Activated naive CD8-positive, alpha-beta T cell treated with anti-CD3 and anti-CD28 coated beads, Interleukin-2, amount 10 ng/mL, durations not matched to agents 7 days and 5 days (primary cell): ENCODE measurements at places on chromosomes 7 and 10.

DNA sequence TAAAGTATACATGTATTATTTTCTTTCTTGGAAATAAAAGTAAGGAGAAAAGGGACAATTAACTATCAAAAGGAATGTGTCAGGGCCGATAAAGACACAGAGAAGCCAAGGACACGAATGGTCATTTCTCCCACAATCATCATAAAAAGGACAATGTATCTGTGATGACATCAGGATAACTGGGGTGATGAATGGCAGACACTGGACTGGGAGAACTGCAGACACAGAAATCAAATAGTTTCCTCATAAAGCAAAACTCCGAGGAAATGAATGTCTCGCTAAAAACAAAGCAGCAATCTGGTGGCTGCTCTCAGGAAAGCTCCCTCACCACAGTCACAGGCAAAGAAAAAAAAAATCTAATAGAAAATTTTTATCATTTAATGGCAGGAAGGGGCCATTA is 69.3 kb upstream of the NPY start:
- DNase-seq: no peak

GRCh38 chr7:55072251-55072650 is 53.4 kb downstream of the EGFR start:
- no peak for DNase-seq

DNA sequence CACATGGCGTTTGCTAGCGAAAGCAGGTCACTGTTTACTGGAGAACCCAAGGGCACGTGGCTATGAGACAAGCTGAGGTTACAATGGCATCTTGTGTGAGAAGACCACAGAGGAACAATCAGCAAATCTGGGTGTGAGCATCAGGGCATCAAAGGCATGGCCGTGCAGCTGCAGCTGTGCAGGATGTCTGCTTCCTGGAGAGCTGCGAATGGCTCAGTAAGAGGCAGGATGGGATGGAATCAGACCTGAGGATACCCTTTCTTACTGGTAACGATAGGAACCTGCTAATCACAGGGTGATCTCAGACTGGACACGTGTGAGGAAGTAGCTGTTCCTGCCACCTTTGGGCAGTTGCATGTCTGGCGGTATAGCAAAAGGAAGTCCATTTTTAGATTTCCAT is 119.5 kb downstream of the RNF216 start:
- no peak for DNase-seq

GRCh38 chr7:84042110-84042539 is 152.5 kb downstream of the SEMA3A start:
- no peak for DNase-seq

- DNase-seq: no peak
These were observed 221.3 kb downstream of the PTPRN2 start for GRCh38 chr7:158366346-158366745.

- DNase-seq: no peak
These were observed 48.6 kb downstream of the KIAA1217 start for GRCh38 chr10:24257588-24257987.

DNA sequence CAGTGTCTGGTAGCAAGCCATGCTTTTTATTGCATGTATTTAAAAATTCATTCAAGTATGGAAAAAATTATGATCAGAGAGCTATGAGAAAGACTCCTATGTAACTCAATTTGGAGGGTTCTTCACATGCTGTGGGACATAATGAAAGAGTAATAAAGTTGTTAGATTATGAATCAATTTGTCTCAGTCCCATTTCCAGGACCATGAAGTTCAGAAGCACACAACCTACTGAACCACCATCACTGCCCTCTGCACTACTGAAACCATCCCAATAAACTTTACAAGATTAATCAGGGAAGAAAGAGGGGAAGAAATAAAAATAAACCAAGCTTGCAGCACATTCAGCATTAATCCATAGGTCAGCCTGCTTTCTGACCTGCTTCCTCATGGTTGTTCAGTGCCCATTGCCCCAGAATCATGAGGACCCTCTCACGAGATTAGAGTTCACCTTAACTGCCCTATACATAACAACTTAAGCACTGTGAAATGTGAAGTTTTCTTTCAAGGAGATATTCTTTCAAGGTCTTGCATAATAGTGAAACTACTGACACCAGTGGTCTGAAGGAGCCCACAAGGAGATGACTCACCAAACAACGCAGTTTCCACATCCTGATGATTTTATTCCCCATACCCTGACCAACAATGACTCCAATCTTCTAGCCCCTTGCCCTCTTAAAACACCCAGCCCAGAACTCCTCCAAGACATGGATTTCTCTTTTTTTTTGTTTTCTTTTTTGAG is 171.5 kb upstream of the ADCY1 start:
- no peak for DNase-seq
